ENCODE measurements at places on chromosomes 7 and 10.

DNA sequence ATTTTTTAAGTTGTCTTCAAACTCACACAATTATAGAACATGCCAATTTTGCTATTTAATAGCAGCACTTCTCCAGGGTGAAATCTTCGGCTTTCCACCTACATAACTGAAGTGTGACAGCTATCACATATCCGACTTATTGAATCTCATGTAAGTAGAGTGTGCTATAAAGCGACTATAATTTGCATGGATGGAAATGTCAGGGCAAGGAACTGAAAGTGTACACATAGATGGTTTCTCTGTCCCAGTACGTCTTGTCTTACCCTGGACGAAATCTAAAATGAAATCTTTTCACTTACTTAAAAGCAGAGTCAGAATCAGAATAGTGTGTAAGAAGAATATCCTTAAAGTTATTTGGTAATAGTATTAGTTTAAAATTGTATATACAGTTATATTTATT lies 132.3 kb downstream of the THSD7A start:
- DNase-seq, result no peak

- DNase-seq, result peak; percentile 36
These were observed 138.4 kb downstream of the SDK1 start for GRCh38 chr7:3439333-3440030.

DNA sequence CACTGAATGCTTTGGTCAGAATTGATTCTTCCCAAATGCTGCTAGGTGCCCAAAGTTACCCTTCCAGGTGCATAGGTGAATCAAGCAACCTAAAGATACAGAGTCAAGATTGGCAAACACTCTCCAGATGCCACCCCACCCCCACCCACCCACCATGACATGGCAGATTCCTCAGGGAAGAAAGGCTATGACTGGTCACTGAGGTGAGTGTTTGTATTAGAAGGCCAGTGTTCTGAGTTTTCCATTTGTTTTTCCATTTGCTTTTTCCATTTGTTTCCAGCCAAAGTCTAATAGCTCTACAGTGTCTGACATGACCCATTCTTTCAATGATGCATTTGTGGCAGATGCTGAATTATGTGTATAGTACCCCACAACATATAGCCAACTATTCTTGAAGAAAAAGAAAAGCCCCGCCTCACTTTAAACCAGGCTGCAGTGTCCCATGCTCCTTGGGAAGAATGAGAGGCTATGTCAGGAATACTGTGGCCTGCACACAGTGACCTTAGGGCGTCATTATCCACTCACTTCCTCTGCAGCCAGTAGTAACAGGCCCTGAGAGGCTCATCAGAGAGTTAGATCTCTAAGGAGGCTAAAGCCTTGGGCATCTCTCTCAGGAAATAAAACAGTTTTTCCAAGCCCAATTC lies 16.1 kb upstream of the HIBADH start:
- DNase-seq, result peak; percentile 24

DNA sequence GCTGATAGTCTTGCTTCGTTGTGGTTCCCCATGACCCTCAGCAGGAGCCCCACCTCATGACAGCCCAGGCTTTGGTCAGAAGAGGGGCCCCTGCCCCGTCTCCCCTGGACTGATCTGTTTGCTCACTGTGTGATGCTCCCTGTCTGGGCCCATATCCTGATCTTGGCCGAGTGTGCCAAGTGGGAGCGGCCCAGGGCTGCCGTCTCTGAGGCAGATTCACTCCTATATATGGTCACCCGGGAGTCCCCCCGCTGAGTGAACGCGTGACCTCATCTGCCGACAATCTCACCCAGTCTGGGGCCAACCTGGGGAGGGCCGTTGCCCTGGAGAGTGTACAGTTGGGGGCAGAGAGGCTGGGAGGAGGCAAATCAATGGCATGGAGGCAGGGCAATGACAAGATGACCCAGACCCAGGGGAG lies 34.5 kb downstream of the PPIF start:
- DNase-seq, result peak; percentile 85

DNA sequence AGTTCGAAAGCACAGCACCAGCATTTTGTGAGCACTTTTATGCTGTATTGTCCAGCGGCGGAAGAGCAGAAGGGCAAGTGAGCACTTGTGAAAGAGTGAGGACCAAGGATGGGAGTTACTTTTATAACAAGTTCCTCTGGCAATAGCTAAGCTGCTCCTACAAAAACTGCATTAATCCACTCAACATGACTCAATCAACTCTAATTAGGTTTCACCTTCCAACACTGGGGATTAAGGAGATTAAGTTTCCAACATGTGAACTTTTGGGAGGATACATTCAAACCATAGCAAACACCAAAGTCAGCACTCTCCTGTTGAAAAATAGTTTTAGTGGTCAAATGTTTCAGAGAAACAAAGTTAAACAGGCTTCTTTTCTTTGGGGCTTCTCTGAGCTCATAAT lies 844.5 kb downstream of the REEP3 start:
- DNase-seq, result no peak

GRCh38 chr10:114412907-114413797 lies 8.8 kb upstream of the AFAP1L2 start:
- peak; percentile 65 for DNase-seq

- DNase-seq, result peak; percentile 73
These were observed 206 bp downstream of the UPF2 start for GRCh38 chr10:12042409-12042796.

DNA sequence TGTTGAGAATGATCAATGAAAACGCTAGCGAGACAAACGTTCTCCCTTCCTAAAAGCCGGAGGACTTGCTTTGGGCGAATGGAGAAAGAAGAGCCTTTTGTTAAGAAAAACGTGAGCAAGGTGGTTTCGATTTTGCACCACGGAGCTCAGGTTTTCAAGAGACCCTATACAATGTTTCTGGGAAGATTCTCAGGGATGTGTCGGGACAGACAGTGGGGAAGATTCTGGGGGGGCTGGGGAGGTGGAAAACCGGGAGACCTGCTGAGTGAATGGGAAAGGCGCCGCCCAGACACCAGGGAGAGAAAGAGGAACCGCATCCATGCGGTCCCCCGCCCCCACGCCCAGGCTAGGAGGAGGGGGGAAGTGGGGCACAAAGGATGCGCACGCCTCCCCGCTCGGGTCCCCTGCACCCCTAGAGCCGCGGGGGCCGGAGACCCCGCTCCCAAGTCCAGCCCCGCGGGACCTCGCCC lies 745 bp downstream of the YWHAG start:
- peak; percentile 80 for DNase-seq

DNA sequence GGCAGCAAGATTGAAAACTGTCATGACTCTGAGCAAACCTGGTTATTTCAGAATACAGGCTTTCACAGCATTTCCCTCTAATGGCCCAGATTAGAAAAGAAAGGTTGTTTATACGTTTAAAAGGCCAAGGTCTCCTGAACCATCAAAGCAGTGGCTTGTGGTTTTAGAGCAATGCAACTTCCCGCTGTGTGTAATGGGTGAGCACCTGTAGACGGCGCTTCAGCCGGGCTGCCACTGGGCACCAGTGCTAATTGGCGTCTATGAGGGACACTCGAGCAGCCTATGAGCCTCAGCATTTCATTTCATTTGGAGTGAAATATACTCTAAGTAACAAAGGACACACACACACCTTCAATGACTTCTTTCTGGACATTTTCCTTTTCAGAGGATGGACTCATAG lies 671.0 kb upstream of the FZD8 start:
- no peak for DNase-seq

DNA sequence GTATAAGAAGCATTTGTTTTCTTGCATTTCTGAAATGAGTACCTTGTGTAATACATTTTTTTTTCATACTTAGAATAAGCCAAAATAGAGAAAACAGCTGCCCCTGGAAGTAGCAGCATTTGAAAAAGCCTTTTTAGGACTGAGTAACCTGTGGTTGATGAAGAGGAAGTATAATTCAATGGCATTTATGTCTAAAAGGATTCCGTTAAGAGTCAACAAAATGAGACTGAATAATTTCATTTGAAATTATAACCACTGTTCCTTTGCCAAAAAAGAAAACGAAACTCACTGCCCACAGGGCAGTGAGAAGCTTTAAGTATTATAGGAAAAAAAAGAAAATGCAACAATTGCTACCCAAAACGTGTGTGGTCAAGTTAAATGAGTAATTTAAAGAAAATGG lies 705.6 kb upstream of the PHF14 start:
- no peak for DNase-seq

- DNase-seq, result peak; percentile 67
These were observed 62.8 kb upstream of the CUX1 start for GRCh38 chr7:101754424-101755159.

- DNase-seq, result no peak
These were observed 1193.4 kb downstream of the SORCS3 start for GRCh38 chr10:105834261-105835059.

DNA sequence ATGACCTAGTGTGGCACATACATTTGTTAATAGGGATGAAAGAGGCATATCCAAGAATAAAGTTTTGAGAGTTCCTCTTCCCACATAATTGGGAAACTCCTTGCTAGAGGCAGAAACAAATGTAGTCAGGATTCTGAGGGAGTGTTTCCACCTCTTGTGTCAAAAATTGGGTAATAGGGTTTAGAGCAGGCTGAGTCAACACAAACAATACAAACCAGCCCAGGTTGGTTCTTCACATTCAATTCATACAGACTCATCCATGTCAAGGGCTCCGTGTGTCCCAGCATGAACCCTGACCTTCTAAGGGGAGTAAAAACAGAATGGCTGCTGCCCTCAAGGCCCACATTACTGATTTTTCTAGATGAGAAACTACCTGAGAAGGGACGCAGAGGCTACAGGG lies 75.3 kb downstream of the GLI3 start:
- DNase-seq, result no peak

DNA sequence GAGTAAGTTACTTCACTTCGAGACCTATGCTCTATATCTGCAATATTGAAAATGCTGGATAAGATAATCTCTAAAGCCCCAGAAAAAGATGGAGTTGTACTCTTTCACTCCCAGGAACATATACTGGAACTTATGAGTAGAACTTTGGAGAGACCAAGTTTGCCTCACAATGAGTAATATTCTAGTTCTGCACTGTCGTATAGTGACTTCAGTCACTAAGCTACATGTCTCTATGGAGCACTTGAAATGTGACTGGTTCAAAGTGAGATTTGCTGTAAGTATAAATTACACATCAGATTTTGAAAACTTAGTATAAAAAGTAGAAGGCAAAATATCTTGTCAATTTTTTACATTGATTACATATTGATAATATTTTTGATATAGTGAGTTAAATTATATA lies 116.4 kb downstream of the PTEN start:
- DNase-seq, result no peak

DNA sequence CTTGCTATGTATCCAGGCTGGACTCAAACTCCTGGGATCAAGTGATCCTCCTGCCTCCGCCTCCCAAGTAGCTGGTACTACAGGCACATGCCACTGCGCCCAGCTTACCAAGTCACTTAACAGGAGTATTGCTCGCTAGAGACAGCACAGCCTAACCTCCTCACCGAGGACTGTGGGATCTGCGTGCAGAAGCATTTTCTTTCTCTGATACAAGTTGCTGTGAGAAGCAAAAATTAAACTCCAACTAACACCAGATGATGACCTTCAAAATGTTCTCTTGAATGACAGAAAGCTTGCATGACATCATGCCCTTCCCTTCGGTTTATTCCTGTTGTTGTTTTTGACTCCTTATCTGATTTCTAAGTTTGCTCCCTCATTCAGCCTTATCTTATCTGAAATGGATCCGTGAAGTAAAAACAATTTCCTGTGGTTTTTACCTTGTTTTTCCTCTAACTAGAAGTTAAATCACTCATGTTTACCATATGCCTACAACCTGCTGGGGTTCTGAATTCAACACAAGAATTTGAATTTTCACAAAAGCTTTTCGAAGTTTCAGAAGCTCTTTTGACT lies 94.4 kb upstream of the KIF5B start:
- no peak for DNase-seq

GRCh38 chr10:4254101-4254994 lies 469.3 kb upstream of the KLF6 start:
- peak; percentile 69 for DNase-seq

DNA sequence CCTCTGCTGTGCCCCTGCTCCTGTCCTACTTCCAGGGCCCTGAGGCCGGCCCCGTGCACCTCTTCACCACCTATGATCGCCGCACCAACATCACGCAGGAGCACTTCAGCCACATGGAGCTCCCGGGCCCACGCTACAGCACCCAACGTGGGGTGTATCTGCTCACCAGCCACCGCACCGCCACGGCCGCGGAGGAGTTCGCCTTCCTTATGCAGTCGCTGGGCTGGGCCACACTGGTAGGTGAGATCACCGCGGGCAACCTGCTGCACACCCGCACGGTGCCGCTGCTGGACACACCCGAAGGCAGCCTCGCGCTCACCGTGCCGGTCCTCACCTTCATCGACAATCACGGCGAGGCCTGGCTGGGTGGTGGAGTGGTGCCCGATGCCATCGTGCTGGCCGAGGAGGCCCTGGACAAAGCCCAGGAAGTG lies 1.8 kb downstream of the RBP3 start:
- DNase-seq, result no peak

DNA sequence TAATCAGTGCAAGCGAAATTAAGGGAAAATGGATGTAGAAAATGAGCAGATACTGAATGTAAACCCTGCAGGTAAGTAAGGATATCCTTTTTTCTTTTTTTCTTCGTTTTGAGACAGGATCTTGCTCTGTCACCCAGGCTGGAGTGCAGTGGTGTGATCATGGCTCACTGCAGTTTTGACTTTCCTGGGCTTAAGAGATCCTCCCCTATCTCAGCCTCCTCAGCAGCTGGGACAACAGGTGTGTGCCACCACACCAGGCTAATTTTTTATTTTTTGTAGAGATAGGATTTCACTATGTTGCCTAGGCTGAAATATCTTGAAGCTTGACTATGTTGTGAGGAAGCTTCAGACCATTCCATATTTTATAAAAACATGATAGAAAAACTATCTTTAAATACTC lies 4.3 kb downstream of the PDCD4 start:
- no peak for DNase-seq

- DNase-seq, result peak; percentile 57
These were observed 84.6 kb downstream of the ZNF467 start for GRCh38 chr7:149688836-149689235.

GRCh38 chr7:78206769-78207168 lies 408.2 kb downstream of the PHTF2 start:
- DNase-seq, result no peak

GRCh38 chr10:35495521-35496119 lies 109.5 kb upstream of the GJD4 start:
- DNase-seq, result no peak

DNA sequence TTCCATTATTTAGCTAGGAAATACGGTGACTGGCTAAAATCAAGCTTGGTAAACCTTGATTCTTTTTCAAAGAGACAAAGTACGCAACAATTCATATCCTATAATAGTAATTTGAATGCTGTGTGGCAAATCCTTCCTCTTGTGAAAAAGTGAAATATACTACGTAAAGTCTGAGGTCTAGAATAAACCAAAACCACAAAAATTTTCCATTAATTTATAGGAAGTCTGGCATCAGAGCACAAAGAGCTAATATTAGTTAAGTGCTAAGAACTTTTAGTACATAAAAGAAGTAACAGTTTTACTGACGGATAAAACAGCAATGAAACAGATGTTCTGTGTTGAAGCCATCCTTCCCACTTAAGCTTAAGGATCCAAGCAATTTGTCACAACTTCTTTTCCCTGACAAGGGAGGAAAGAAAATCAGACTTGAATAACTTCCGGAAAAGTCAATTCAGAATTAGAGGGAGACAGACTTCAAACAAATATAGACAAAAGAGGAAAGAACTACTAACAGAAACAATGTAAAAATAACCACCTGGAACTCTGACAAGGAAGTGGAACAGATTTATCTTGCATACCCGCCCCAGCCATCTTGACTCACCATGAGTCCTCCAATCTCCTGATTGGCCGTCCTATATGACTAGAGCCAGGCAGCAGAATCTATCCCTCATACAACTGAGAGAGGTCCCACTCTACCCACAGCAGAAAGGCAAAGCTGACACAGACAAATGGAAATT lies 34.6 kb downstream of the RHEB start:
- peak; percentile 41 for DNase-seq

- DNase-seq, result peak; percentile 9
These were observed 34.1 kb downstream of the MACC1 start for GRCh38 chr7:20183086-20183485.
